Mammary epithelial cell (primary cell): ENCODE measurements at places on chromosomes 4 and X.

- DNase-seq, result no peak
Measured at GRCh38 chrX:40090050-40090804, 7.5 kb downstream of the BCOR start.

DNA sequence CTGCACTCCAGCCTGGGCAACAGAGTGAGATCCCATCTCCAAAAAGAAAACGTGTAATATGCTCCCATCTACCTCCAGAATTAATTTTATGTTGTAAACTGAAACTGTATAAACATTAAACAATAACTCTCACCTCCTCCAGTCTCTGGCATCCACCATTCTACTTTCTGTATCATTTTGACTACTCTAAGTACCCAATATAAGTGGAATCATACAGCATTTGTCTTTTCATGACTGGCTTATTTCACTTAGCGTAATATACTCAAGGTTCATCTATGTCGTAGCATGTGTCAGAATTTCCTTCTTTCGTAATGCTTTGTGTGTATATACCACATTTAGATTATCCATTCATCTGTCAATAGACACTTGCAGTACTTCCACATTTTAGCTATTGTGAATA lies 20.6 kb downstream of the F8 start:
- DNase-seq, result no peak

DNA sequence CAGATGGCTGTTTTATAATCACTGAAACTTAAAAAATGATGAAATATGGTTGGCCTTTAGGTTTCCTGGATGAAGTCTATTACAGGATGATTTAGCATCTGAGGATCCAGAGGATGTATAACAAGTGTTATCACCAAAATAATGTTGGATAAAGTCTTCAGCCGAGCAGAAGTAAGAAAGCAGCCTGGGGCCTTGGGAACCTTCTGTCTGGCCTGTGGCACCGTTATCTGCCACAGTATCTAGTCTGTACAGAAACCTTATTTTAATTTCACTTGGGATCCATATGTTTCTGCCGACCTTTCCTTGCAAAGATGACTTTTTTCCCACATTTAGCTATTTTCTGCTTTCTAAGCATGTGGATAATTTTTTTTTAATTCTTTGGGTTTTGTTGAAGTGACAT lies 20.5 kb upstream of the ANTXR2 start:
- DNase-seq, result no peak

DNA sequence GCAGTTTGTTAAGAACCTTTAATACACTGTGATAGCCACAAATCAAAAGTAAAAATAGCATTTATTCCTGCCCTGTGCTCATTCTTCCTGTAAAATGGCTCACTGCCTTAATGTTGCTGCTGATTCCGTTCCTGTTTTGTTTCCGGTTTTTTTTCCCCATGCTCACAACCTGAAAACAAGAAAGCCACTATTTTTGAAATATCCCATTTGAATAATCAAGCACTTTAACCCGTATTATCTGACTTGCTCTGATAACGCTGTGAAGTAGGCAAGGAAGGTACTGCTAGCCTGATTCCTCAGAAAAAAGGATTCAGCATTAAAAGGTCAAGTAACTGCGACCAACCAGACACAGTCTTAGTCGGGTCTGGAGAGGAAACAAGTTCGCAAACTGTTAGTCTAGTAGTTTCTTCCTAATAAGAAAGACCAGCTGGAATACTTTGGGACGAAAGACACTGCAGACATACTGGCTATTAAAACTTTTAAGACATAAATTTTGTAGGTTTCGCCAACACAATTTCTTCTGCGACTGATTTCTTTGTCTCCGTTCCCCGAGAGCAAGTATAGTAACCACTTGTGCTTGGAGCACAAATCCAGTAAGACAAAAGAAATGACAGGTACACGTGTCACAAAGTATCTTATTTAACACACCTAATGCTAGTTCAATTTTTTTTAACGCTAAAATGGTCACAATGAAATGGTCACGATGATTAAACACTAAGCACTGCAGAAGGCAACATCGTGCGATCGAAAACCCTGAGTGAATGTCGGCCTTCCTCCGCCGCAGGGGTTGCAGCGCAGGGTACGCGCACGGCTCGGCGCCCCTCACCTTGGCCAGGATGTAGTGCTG lies 802 bp downstream of the COX18 start:
- DNase-seq, result peak; percentile 37
